Type B pancreatic cell (in vitro differentiated cells): ENCODE measurements at places on chromosomes 5 and 9. TPM values are rescaled to one million over a fixed set of nuclear protein-coding genes. Genes with fewer than 3 reads are reported as not detected.

SPINK13 gene
- total RNA-seq, result not detected in 2 replicates

SPAAR gene
- not detected in 2 replicates for total RNA-seq

INPP5E gene
- total RNA-seq, result 13.8 and 24.0 TPM in 2 replicates

PCDHGA9 gene
- total RNA-seq, result 0.97 and 2.2 TPM in 2 replicates

FSTL4 gene
- 11.3 and 51.7 TPM in 2 replicates for total RNA-seq

SOX30 gene
- total RNA-seq, result not detected in 2 replicates

HNRNPH1 gene
- total RNA-seq, result 560 and 893 TPM in 2 replicates

CDH6 gene
- total RNA-seq, result 13.2 and 127 TPM in 2 replicates

GRIN3A gene
- 2.6 and 5.3 TPM in 2 replicates for total RNA-seq

CDKN2B gene
- total RNA-seq, result 18.4 and 64.0 TPM in 2 replicates

OSMR gene
- total RNA-seq, result 1.3 and 1.6 TPM in 2 replicates

STK32A gene
- total RNA-seq, result 2.0 and 5.3 TPM in 2 replicates

GOLPH3 gene
- total RNA-seq, result 72.9 and 102 TPM in 2 replicates

ACTL7B gene
- total RNA-seq, result not detected in 2 replicates

PCDHB2 gene
- total RNA-seq, result 33.7 and 36.3 TPM in 2 replicates

LECT2 gene
- total RNA-seq, result not detected in 2 replicates

BARHL1 gene
- total RNA-seq, result 0.14 TPM in 1 of 2 replicates, not detected in the other

HAND1 gene
- total RNA-seq, result 2.4 and 17.9 TPM in 2 replicates

CEL gene
- total RNA-seq, result 4.5 and 4.9 TPM in 2 replicates

AK8 gene
- 4.6 and 5.5 TPM in 2 replicates for total RNA-seq

ARHGEF28 gene
- total RNA-seq, result 24.9 and 44.1 TPM in 2 replicates

CAMK2A gene
- total RNA-seq, result 0.26 and 3.7 TPM in 2 replicates

PCDHGC4 gene
- total RNA-seq, result 0.38 and 4.0 TPM in 2 replicates

IL7R gene
- total RNA-seq, result not detected in 2 replicates

HRH2 gene
- 1.8 and 2.9 TPM in 2 replicates for total RNA-seq

TMEM174 gene
- not detected in 2 replicates for total RNA-seq

PRDM9 gene
- not detected in 2 replicates for total RNA-seq

CIZ1 gene
- 141 and 186 TPM in 2 replicates for total RNA-seq

SNCAIP gene
- total RNA-seq, result 6.6 and 31.6 TPM in 2 replicates

OR1Q1 gene
- not detected in 2 replicates for total RNA-seq

INSYN2B gene
- 1.5 TPM in 1 of 2 replicates, not detected in the other for total RNA-seq
